ENCODE measurements at places on chromosomes 1 and 21. TPM values are rescaled to one million over a fixed set of nuclear protein-coding genes. Genes with fewer than 3 reads are reported as not detected.

VWA5B1 gene
- total RNA-seq: not detected

PLXNA2 gene
- total RNA-seq: 29.7 TPM

LCK gene
- total RNA-seq: 2.7 TPM

DNA sequence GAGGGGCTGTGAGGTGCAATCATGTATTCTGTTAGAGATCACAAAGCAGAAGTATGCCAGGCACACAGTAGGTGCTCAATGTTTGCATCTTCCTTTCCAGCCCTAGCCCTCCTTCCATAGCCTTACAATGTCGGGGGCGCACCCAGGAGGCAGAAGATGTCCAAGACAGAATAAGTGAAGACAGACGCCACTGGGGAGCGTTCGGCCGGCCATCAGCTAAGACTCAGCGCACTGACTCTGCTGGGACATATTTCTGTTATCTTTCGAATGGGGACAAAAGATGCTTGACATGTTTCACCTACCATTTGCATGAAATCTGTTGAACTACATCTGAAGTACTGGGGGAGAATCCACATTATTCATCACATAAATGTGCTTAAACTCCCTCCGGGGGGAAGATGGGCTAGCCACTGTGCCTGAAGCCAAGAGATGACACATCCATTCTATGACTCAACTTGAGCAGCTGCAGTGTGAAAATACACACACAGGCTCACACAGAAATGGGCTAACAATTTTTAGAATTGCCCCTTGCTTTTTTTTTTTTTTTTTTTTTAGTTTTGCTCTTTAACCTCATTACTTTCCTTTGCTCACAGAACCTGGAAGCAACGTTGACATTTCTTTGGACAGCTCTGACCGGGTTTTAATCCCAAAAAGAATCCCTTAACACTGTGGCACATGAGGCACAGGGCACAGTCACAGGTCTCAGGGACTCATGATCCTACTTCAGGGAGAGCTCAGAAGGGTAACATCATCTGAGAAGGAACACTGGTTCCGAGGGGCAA lies 7.9 kb downstream of the TIAM1 start:
- H3K36me3 ChIP-seq: no peaks in the 10 kb centered on the region
- no peaks in the 10 kb centered on the region for H3K4me1 ChIP-seq
- DNase-seq: peak; percentile 43
- no peak overlapping the region for H3K27ac ChIP-seq
- no peaks in the 10 kb centered on the region for H3K27me3 ChIP-seq

GRCh38 chr21:24514081-24514733 lies 1093.1 kb downstream of the MRPL39 start:
- H3K27me3 ChIP-seq: no peaks in the 10 kb centered on the region
- no peak overlapping the region for H3K4me3 ChIP-seq
- H3K4me1 ChIP-seq: no peaks in the 10 kb centered on the region
- H3K27ac ChIP-seq: no peak overlapping the region

DNA sequence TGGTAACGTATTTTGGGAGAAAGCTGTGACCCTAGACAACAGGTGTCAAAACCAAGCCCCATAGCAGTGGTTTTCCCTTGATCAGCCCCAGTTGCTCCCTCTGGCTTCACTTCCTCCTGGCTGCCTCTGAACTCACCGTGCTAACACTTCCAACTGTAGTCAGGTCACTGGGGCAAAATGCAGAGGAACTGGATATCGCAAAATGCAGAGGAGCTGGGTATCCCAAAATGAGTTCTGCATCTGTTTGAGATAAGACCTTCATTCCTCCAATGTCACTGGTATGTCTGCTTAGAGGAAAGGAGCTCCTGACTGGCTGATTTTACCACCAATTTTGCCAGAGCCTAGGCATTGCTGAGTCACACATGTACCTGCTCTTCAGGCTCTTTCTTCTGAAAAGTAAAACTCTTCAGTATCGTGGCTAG lies 19.6 kb upstream of the TACSTD2 start:
- H3K4me3 ChIP-seq: no peak overlapping the region
- no peaks in the 10 kb centered on the region for H3K36me3 ChIP-seq
- DNase-seq: no peak
- H3K27ac ChIP-seq: peak overlapping the region; percentile 82

DNA sequence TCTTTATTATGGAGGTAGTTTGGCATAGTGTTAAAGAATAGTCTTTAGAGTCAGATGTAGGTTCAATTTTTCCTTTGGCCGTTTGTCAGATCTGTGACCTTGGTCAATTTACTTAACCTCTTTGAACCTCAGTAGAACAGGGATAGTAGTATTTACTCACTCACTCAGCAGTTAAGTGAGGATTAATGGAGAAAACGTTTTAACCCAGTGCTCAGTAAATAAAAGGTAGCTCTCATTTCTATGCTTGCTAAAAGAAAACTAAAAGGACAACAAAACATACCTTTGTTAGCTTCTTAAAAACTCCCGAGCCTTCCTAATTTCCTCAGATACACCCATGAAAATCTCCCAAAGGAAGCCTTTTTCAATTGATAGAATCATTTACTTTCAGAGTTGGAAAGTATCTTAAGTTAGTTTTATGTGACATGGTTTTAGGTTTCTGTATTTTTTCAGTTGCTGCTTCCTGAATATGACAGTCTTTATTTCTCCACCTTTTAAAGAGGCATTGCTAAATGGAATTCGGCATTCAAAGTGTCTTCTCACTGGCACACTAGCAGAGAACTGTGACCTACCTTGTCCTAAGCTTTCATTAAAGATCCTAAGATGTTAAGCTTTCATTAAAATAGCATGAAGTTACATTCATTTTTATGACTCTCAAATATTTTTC lies 7.8 kb downstream of the ABCD3 start:
- H3K4me3 ChIP-seq: no peak overlapping the region
- H3K4me1 ChIP-seq: peaks cover 47% of the 10 kb centered on the region
- no peaks in the 10 kb centered on the region for H3K27me3 ChIP-seq

DNA sequence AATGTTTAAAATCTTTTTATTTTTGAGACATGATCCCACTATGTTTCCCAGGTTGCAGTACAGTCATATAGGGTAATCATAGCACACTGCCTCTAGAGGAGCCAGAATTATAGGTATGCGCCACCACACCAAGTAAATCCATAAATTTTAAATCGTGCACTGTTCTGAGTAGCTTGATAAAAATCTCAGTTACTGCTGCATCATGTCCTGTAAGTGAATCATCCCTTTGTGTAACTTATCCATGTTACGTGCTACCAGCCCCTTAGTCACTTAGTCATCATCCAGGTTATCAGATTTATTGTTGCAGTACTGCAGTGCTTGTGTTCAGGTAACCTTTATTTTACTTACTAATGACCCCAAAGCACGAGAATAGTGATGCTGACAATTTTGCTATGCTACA lies 1770.9 kb downstream of the BRINP3 start:
- H3K4me3 ChIP-seq: no peak overlapping the region
- DNase-seq: no peak
- H3K27me3 ChIP-seq: no peaks in the 10 kb centered on the region
- H3K36me3 ChIP-seq: no peaks in the 10 kb centered on the region

- H3K4me1 ChIP-seq: peaks cover 6% of the 10 kb centered on the region
- no peak for DNase-seq
- H3K36me3 ChIP-seq: no peaks in the 10 kb centered on the region
- no peaks in the 10 kb centered on the region for H3K27me3 ChIP-seq
Measured at GRCh38 chr1:202355944-202356553, 7.5 kb downstream of the PPP1R12B start.

DNA sequence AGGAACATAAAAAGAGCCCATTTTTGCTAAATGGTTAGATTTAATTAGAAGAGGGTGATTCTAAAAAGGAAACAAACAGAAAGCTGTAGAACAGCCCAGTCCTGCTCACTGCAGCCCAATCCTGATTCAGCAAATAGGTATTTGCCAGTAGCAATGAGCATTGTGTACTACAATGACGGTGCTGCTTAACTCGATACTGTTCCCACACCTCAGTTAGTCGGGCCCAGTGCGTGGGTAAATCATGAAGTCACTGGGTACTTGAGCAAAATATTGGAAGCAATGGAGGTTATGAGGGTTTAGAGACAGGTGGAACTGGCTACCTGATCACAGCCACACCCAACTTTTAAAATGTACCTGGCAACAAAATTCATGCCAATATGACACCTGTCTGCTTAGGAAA lies 101.5 kb upstream of the ADGRL2 start:
- no peaks in the 10 kb centered on the region for H3K4me1 ChIP-seq
- H3K4me3 ChIP-seq: no peak overlapping the region
- no peak for DNase-seq
- no peaks in the 10 kb centered on the region for H3K27me3 ChIP-seq
- no peak overlapping the region for H3K27ac ChIP-seq

- H3K36me3 ChIP-seq: no peaks in the 10 kb centered on the region
- no peaks in the 10 kb centered on the region for H3K4me1 ChIP-seq
- no peak for DNase-seq
- no peaks in the 10 kb centered on the region for H3K27me3 ChIP-seq
- no peak overlapping the region for H3K27ac ChIP-seq
Measured at GRCh38 chr1:72186733-72187307, 95.5 kb downstream of the NEGR1 start.

CCDC30 gene
- 6.7 TPM for total RNA-seq

- no peak overlapping the region for H3K27ac ChIP-seq
- peaks cover 12% of the 10 kb centered on the region for H3K4me1 ChIP-seq
- H3K27me3 ChIP-seq: no peaks in the 10 kb centered on the region
- no peaks in the 10 kb centered on the region for H3K36me3 ChIP-seq
- no peak overlapping the region for H3K4me3 ChIP-seq
Measured at GRCh38 chr21:38350684-38351083, 93.9 kb downstream of the KCNJ15 start.

All from tibial nerve (tissue), 4 donors.